Stimulated activated naive CD4-positive, alpha-beta T cell treated with Interleukin-2 at 50 U/mL for 16 hours (primary cell): ENCODE measurements at places on chromosomes 1 and 21.

- no peak for DNase-seq
These were observed 64.8 kb upstream of the GALNT2 start for GRCh38 chr1:230002164-230002803.

GRCh38 chr1:212463565-212464285, 31.0 kb downstream of the NENF start:
- DNase-seq: no peak

DNA sequence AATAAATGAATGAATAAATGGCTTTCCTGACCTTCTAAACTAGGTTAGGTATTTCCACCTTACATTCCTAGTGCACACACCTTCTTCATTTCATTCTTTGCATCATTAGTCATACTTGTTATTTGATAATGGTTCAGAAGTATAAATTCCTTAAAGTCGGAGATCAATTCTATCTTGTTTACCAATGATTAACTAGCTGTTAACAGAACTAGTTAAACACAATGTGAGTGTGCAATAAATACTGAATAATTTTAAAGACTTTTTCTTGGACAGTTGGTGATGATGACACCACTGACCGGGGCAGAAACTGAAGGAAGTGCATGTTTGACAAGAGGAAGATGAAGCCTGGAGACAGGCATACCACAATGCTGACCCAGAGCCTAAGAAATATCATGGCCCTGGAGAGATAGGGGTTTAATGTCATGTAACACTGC, 207.1 kb upstream of the DEPDC1 start:
- DNase-seq: no peak

GRCh38 chr1:54350360-54350759, 55.8 kb downstream of the SSBP3 start:
- DNase-seq: no peak

DNA sequence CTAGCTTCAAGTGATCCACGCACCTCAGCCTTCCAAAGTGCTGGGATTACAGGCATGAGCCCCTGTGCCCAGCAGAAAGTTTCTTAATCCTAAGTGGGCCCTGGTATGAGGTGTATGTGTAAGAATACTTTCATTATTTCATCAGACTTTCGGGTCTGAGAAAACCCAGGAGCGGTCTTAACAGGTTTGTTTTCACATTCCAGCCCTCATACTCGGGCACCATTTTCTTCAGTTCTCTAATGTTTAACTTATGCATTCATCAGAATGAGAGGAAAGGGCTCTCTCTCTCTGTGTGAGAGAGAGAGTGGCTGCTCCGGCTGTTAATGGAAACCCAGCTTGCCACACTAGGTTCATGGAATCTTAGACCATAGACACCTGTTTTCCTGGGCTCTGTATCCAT, 4.2 kb upstream of the PADI1 start:
- no peak for DNase-seq
